GM10248 (cell line): ENCODE measurements at places on chromosomes 6 and 20.

- DNase-seq = no peak
Observed at GRCh38 chr6:165721356-165721755, 58.3 kb upstream of the PDE10A start.

DNA sequence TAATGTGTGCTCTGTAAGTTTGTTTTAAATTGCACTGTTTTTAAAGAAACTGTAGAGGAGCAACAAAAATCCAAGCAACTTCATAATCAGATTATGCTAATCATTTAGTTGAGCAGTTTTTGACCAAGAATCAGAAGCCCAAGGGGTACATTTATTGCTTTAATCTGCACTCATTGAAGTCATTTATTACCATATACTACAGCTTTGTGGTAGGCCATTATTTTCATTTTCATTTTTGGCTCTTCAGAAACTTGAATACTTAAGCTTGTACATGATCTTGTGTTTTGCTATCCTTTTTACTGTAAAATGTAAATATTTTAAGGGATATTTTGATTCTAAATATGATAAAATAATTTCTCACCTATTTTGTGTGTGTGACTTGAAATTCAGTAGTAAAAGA is 78.5 kb downstream of the PHF3 start:
- no peak for DNase-seq

DNA sequence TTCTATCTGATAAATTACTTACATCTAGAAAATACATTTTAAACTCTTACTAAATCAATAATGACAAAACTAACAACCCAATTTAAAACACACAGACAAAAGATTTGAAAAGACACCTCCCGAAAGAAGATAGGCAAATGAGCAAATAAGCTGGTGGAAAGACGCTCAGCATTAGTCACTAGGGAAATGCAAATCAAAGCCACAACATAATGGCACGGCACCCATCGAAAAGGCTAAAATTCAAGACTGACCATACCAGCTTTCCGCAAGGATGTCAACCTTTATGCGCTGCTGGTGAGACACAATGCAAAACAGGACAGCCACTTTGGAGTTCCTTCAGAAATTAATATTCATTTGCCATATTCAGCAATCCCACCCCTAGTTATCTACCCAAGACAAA is 25.9 kb downstream of the TAF4 start:
- DNase-seq = no peak

GRCh38 chr20:62499758-62500236 is 24.0 kb upstream of the GATA5 start:
- no peak for DNase-seq

- peak; percentile 75 for DNase-seq
Observed at GRCh38 chr20:43840382-43841070, 74.1 kb upstream of the TOX2 start.

- DNase-seq = no peak
Observed at GRCh38 chr6:111848262-111848812, 24.9 kb downstream of the FYN start.

GRCh38 chr20:44222633-44223368 is 12.2 kb upstream of the OSER1 start:
- no peak for DNase-seq

GRCh38 chr6:33692760-33693158 is 18.7 kb downstream of the UQCC2 start:
- DNase-seq = no peak

GRCh38 chr6:165404296-165404695 is 94.9 kb upstream of the C6orf118 start:
- no peak for DNase-seq

DNA sequence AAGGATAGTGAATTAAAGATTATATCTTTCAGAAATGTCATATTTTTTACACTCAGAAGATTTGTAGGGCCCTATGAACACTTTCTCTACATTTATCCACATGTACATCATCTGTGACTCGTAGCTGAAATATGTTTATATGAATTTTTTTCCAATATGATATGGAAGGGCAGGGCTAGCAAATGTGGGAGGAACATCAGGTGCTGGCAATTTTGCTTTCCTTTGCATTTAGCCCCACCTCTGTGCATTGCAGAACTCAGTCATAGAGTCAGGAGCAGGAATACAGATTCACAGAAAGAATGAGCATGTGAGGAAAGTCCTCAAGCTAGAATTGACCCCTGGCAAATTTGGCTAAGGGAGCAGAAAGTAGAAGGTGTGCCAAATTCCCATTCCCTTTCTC is 129.9 kb downstream of the CRYBG1 start:
- no peak for DNase-seq

DNA sequence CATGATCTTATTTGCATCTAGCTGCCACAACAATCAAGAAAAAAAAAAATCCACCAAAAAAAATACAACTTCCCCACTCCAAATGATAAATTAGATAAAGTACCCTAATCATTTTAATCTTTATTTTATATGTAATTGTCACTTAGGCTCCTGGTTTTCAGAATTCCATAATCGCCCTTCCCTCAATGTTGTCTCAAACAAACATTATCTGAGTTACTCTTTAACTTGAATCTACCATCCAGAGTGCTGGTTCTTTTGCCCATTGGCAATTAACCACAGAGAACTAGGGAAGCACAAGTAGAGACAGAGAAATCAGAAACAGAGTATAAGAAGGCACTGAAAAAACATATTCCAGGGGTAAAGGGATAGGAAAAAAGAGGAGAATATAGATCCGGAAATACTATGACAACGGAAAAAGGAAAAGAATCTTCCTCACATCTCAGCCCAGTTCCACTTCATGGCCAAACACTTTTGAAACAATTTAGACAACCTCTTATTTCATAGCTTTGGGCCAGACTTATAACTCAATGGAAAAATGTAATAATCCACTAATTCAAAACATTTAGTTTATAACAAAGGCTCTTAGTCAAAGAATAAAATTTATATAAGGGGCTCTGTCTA is 861 bp upstream of the NHSL1 start:
- DNase-seq = no peak

DNA sequence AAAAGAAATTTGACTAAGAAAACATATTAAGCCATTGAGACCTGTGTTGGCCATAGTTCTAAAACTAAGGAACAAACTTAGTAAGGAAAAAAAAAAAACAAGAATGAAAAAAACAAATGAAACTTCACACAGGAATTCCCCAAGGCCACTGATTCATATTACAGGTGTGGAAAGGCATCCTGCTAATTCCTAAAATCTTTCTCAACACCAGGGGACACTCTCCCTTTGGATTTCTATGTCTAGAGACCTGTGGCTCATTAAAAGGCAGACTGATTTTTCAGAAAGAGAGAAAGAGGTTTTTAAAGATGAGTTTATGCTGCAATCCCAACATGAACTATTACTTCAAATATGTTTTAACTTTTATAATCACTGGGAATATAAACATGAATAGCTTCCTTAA is at the start of gene OR12D1:
OR12D1 (plus strand) TSS at position 341 of the 400 bp plus-strand sequence.
- DNase-seq = no peak

DNA sequence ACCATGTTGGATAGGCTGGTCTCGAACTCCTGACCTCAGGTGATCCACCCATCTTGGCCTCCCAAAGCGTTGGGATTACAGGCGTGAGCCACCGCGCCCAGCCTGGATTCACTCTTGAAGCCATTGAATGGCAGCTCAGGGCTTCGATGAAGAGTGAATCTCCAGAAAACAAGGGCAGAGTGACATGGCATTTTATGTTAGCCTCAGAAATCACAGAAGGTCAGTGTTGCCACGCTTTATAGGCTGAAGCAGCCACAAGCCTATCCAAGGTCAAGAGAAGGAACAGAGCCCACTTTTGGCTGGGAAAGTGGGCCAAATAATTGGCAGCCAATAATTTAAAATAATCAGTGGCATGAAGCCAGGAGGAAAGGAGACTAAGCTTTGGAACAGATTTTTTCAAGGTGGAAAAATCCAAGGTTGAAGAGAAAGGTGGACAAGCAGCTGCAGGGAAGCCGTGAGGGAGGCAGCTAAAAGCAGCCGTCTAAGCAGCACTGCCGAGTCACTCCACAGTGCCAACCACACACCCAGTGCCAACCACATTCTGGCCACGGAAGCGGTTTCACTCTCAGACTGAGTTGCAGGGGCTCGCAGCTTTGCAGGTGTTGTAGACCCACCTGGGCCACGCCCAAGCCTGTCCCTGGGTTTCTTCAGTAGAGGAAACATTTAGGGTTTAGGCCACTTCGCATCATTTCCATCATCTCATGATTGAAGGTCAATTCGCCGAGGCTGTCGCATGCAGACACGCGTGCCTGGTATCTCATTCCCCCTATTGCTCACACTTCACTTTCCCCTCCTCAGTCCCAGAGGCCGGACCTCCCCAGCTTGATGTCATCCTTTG is 17.4 kb upstream of the AVP start:
- no peak for DNase-seq

- no peak for DNase-seq
Observed at GRCh38 chr20:58652606-58653294, 1.7 kb downstream of the STX16 start.

DNA sequence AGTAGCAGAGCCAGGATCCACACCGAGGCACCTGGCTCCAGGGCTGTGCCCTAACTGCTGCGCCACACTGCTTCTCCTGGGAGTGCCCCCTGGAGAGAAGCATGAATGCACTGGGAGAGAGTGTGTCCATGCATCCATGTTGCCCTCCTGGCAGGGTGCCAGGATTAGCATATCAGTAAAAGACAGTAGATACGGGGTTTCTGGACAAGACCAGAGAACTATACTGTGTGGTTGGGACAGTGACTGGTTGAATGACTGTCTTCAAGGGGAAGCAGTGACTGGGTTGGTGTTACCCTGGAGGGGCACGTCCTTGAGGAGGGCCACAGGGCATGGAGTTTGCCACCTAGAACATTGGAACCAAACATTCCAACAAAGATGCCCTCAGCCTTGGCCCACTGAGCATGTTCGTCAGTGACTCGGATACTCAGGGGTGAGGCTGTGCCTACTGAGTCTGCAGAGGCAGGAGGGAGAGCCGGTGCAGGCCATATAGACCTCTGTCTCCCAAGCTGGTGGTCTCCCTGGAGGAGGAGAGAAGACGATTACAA is 288.8 kb downstream of the CDC5L start:
- no peak for DNase-seq

DNA sequence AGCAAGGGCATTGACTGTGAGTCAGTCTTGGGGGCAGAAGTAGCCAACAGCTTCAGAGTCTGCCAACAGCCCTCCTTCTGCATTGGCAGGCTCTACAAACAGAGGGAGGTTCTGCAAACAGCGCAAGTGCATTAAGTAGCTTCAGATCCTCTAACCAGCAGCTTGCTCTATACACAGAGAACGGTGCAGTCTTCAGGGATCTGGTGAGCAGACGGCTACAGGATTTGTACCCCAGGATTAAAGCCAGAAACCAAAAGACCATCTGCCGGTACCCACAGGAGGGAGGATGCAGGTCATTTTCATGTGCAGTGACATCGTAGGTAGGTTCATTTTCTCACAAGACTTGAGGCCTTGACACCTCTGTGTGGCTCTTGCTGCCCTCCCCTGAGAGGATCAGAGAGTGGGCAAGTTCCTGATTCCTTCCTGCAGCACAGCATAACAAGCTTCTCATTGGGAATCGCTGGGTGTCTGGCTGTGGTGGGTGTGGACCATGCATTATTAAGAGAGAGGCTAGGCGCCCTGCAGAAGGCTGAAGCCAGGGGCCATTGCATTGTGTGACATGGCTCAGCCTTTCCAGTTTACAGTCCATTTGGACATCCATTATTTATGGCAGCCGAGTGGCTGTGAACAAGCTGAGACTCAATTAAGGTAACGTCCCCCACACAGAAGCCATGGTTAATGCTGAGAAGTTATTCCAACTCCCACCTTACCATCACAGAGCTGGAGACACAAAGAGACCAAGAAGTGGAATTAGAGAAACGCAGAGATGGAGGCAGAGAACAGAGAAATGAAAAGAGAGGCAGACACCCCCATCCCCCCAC is 250.0 kb downstream of the LRFN2 start:
- DNase-seq = no peak

- no peak for DNase-seq
Observed at GRCh38 chr6:19465760-19466159, 371.4 kb upstream of the ID4 start.

- DNase-seq = no peak
Observed at GRCh38 chr6:37315157-37315515, 38.6 kb upstream of the RNF8 start.

DNA sequence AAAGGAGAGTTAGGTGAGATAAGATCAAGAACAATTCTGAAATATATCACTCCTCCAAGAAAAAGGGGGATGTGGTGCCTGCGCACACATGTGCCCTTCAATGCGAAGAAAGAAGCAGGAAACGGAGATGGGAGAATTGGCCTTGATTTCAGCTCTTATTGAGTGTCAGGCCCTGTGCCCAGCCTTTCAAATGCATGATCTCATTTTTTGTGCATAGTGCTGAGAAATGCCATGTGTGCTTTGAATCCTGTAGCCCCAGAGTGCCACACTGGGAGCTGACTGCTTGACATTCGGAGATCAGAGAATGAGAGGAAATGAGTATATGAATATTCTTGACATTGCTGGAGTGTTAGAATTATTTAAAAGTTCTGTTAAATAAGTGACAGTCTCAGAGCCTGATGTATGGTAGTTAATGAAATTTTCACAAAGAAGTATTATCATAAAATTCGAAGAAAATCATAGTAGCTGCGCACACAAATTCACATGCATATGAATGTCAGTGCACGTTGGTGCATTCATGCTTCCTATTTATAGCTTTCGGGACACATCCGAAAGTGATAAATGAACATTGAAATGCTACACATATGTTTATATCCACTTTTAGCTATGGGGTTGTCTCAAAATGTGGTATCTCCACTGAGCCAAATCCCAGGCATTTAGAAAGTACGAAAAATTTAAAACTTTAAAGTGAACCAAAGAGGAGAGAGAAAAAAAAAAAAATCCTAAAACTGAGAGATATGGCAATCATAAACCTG is 172.0 kb downstream of the KCNQ5 start:
- no peak for DNase-seq

GRCh38 chr6:162154001-162154400 is 573.6 kb downstream of the PRKN start:
- no peak for DNase-seq

DNA sequence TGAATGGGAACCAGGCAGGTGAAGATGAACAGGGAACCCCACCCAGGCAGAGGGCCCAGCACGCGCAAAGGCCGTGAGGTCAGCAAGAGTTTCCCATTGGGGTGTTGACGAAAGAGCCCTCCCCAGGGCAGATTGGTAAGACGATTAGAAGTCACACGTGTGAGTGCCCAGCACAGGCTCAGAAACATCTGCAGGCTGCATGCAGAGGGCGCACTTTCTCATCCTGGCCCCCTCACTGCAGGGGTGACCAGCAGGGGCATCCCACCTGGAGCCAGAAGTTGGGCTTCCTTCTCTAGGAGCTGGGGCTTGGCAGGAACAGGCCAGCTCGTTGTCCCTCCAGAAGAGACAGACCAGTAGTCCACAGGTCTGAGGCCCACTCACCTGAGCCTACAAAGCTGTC is 38.4 kb downstream of the VSTM2L start:
- DNase-seq = no peak

GRCh38 chr20:41063442-41063841 is 34.8 kb downstream of the TOP1 start:
- no peak for DNase-seq

- DNase-seq = no peak
Observed at GRCh38 chr6:71463061-71463460, 174.4 kb downstream of the OGFRL1 start.

GRCh38 chr6:39493777-39494176 is 171.3 kb upstream of the KCNK16 start:
- DNase-seq = no peak
